ENCODE measurements at places on chromosomes 13 and 19.
A peak's percentile ranks its signal among the peaks of the same experiment; 100 is the strongest.

- no peak for DNase-seq
These were observed 943 bp downstream of the EXOC3L2 start for GRCh38 chr19:45244133-45244794.

DNA sequence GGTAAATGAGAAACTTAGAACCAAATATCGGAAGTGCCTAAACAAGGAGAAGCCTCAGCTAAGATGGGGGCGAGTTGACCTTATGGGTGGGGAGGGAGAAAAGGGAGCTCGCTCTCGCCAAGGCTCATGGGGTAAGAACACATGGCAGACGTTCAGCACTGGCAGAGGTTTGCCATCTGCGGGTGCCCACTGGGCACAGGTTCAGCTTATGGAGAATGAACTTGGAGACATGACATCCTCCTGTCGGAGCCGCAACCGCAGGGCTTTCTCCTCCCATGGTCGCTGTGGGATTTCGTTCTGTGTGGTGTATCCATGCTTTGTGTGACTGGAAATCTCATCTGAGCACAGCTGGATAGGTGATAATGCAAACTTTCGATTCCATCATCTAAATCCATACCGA is 36.1 kb upstream of the PEPD start:
- DNase-seq: no peak

DNA sequence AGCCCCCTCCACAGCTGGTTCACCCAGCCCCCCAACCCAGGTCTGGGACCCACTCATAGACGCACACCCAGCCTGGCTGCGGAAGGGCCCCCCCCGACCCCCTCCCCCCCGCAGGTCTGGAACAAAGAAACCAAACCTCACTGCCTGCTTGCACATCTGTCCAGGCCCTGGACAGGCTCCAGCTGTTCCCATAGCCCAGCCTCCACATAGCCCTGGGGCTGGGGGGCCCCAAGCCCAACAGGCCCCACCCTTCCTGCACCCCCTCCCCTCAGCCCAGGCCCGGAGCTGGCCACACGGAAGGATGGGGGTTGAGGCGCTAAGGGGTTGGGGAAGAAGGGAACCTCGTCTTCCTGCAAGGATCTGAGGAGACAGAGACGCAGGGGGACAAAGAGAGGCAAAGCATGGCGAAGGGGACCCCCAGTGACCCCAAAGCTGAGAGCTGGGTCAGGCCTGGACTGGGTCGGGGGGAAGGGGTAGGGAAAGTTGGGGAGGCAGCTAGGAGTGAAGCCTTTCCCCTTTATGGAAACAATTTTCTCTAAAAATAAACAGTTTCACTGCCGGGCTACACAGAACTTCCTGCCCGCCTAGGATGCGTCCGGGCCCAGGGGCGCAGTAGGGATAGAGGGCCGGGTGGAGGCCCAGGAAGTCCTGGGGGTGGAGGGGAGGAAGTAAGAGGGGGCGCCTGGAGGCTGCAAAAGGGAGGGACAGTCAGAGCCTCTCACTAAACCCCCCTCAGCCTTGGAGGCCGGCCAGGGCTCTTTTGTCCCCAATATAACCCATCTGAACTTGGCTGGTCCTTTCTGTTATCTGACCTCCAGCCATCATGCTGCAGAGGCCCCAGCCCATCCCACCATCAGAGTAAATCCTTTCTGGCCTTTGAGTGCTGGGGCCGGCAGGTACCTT is 2.4 kb downstream of the KANK2 start:
- DNase-seq: peak; percentile 69

GRCh38 chr13:105139380-105140285 is 1395.8 kb downstream of the EFNB2 start:
- peak; percentile 35 for DNase-seq

- peak; percentile 34 for DNase-seq
These were observed 72.5 kb upstream of the MRI1 start for GRCh38 chr19:13691569-13692435.

DNA sequence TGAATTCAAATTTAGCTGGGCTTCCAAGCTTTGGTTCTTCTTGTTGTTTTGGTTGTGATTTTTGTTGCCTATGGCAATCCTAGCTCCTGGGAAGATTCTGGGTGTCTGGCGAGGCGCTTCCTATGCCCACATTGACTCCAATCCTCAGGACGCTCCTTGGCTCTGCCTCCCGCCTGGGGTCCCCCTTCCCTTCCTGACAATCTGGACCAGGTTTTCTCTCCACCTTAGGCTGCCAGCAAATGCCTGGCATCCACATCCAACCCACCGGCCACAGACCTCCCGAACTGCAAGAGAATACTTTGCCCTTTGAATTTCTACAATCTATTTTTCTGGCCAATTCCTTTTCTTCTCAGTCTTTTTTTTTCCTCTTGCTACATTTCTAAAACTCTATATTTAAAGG is 186.9 kb upstream of the UBL3 start:
- DNase-seq: peak; percentile 37
